ENCODE measurements at places on chromosomes 16 and 17.
A peak's percentile ranks its signal among the peaks of the same experiment; 100 is the strongest.

- no peak for DNase-seq
Measured at GRCh38 chr16:88850531-88851199, 6.1 kb downstream of the GALNS start.

DNA sequence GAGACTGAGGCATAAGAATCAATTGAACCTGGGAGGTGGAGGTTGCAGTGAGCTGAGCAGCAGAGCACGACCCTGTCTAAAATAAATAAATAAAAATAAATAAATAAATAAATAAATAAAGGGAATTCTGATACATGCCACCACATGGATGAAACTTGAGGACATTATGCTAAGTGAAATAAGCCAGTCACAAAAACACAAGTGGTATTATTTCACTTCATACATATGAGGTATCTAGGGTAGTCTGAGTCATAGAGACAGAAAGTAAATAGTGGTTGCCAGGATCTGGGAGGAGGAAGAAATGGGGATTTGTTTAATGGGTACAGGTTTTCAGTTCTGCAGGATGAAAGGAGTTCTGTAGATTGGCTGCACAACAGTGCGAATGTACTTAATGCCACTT lies 16.3 kb downstream of the PIPOX start:
- DNase-seq = no peak

GRCh38 chr17:51907041-51907440 lies 251.5 kb downstream of the CA10 start:
- no peak for DNase-seq

DNA sequence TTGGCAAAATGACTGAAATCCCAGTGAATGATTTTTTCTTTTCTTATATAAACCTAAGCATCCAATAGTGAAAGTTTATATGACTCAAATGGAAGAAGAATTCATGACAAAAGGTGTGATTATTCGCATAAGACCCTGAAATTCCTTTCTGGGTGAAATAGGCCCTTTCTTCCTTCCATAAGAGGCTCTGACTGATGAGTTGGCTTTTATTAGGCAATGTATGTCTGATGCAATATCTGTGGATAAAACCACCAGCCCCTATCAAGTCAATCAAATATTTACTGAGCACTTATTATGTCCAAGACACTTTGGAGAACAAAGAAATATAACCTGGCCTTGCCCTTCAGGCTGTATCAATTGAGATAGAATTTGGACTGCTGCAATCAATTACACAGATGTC lies 316.6 kb downstream of the CDH13 start:
- DNase-seq = no peak

GRCh38 chr16:73057291-73058210 lies 9.6 kb upstream of the ZFHX3 start:
- peak; percentile 18 for DNase-seq

DNA sequence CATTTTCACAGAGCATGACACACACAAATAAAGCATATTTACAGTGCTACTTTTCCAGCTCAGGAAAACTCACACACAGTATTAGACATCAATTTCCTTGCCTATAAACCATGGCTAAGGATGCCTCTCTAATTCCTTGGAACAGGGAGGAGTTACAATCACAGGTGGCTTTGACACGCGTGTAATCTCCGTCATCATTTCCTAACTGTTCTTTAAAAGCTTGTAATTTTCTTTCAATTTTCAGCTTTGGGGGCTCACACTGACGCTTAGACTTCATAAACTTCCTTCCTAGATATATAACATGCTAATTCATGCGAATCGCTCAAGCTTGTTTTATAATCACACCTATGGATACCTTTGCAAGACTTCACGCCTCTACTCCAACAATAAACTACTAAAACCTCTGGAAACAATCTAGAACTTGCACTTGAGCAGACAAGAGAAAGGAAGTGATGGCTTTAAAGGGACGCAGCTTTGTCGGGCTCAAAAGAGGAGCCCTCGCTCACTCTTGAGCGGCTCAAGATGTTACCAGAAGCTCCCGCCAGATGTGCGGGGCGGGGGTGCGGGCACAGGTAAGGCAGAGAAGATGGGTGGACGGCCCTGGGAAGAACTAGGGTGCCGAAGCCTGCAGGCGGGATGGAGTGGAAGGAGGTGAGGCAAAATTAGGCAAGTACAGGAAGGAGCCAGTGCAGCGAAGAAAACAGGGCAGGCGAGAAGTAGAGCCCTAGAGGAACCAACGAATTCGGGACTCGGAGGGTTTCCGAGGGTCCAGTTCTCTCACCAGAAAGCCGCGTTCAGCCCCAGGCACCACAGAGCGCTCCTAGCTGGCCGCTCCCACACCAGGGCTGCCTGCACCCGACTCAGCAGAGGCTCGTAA lies 631 bp downstream of the RETREG3 start:
- DNase-seq = no peak

DNA sequence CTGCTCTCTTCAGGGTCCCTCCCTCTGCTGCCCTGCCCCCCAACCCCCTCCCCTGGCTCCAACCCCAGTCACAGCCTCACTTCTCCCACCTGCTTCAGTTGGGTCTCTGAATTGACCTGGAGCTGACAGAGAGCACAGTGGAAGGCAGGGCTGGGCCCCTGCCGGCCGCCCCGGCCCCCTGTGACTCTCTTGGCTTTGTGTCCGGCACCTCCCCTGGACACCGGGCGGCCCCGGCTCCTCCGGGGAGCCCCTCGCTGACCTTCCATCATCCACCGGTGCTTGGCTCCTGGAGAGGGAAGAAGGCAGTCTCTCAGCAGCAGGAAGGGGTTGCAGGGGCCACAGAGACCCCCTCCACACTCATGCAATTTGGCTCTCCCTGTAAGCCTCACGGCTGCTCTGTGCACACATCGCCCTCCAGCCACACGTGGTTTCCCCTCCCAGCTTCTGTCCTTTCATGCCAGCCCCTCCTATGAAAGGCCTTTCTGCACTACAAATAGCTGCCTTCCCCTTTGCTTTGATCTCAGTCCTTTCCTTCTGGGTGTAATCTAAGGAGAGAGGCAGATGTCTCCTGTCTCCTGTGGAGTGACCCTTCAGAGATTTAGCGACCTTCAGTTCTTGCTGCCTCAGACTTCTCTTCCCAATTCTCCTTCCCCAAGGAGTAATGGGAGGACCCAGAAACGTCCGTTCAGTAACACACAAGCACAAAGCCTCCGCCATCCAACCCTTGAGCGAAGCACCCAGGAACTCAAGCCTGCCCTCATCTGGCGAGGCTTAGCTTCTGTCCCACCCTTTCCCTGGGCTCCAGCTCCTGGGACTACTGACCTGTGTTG lies 8.3 kb downstream of the NKIRAS2 start:
- no peak for DNase-seq

DNA sequence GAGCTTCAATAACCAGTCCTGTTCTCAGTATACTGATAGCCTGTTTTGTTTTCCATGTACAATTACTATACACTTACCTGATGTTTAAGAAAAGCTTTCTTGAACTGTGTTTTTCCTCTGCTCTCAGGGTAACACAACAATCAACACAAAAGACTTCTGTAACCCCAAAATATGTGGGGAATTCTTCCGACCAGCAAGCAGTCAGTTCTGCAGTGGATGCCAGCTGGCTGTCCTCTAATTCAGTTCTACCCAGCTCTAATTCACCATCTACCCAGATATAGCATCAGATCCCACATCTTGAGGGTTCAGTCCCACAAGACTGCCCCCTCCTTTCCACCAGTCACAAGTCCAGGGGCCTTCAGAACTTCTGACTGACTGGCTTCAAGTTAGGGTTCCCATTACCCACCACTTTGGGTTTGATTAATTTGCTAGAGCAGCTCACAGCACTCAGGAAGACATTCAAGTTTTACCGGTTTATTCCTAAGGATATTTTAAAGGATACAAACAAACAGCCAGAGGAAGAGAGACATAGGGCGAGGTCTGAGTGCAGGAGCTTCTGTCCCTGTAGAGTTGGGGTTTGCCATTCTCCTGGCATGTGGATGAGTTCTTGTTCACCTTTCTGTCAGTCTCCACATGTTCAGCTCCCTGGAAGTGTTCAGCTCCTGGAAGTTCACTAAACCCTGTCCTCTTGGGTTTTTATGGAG lies 178.2 kb downstream of the CHD9 start:
- no peak for DNase-seq

DNA sequence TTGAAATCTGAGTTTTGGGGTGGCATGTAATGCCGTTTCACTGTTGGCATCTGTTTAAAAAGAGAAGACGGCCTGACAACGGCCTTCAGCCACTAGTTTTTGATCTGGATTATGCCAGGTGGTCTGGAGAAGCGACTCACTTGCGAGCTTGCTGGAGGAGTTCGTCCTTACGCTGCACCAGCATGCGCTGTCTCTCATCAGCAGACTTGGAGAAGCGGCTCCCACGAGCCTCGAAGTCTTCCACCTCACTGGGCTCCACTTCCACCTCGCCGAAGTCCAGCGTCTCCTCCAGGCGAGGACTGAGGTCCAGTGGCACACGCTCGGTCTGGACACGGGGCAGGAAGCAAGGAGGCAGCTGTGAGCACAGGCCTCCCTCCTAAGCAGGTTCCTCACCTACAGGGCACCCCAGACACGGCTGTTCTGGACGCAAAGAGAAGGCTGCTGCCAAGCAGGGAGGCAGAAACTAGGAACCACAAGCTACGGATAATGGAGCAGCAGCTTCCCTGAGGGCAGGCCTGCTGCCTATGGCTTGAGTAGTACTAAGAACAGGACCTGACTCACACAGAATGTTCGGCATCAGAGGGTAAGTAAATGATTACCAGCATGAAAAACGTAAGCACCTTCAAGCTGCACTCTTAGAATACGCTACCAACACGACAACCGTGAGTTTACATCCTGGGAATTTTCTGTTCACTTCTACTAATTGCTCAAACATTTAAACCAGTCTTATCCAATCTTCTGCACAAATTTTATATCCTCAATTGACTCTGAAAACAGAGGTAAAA lies 61.4 kb downstream of the AMFR start:
- no peak for DNase-seq

All from NCI-H1105 treated with DMSO at 0.1 percent for 48 hours (cell line).